Hematopoietic multipotent progenitor cell treated with erythropoietin and hydrocortisone succinate and interleukin-3 and kit ligand, for 8 days (in vitro differentiated cells): ENCODE measurements at places on chromosomes 7 and 10.
A peak's percentile ranks its signal among the peaks of the same experiment; 100 is the strongest.

GRCh38 chr7:44068054-44068453 is 2.7 kb upstream of the PGAM2 start:
- DNase-seq = no peak

DNA sequence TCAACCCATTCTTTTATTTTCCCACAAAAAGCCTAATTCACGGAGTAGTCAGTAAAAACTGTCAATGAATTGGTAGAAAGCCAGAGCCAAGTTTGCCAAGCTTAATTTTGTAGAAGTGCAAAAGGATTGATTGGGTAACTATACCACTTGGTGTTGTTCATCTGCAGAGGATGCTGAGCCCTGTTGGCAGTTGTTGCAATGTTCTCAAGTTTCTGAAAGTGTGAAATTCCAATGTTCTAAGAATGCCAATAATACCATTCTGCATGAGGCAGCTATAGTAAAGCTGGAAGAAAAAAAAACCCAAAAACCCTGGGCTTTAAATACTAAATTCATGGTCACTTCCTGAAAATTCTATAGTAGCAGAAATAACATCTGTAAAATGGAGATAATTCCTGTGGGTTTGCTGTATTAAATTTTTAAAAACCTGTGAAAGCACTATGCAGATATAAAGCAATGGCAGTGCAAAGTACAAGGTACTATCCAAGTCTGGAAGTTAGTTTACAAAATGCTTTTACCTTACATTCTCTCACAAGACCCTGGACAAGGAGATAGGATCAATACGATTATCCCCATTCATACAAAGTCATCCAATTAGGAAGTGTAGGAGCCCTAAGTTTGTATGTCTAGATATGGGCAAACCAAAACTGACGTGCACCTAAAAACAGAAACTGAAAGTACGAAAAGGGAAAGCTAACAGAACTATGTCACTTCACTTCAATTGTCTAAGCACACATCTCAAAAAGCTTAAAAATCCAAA is 6.0 kb upstream of the PON1 start:
- DNase-seq = peak; percentile 28

- DNase-seq = no peak
These were observed 58.1 kb downstream of the CTBP2 start for GRCh38 chr10:125102246-125102645.

GRCh38 chr7:607938-608337 is 88.3 kb upstream of the PDGFA start:
- no peak for DNase-seq

DNA sequence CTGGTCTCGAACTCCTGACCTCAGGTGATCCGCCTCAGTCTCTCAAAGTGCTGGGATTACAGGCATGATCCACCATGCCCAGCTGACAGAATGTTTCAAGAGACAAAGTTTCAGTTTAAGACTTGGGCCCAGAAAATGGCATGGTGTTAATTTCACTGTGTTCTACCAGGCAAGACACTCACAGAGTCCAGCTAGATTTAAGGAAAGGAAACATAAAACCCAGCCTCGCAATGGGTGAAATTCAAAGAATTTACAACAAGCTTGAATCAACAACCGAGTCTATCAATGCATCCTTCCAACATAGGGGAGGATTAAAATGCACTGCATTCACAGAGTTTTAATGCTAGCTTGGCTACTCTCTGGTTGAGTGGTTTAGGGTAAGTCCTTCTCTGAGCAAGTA is 764.0 kb downstream of the XPNPEP1 start:
- no peak for DNase-seq

GRCh38 chr10:6269953-6270867 is 67.5 kb downstream of the PFKFB3 start:
- DNase-seq = no peak

DNA sequence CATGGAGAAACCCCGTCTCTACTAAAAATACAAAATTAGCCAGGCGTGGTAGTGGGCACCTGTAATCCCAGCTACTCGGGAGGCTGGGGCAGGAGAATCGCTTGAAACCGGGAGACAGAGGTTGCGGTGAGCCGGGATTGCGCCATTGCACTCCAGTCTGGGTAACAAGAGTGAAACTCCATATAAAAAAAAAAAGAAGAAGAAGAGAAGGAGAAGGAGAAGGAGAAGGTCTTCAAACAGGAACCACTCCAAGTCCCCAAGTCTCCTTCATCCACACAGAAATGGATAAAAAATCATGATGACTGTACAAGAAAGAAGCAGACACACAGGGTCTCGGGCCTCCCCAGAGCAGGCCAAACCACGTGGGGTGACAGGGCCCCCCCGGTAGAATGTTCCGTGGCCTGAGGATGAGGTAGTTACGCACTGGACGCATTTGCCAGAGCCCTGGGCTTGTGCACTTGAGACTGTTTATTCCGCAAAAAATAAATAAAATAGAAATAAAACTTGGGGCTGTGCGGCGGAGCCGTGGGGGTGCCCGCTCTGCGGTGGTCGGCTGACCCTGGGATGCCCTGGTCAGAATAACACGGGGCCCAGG is 15.8 kb downstream of the VENTX start:
- DNase-seq = no peak

DNA sequence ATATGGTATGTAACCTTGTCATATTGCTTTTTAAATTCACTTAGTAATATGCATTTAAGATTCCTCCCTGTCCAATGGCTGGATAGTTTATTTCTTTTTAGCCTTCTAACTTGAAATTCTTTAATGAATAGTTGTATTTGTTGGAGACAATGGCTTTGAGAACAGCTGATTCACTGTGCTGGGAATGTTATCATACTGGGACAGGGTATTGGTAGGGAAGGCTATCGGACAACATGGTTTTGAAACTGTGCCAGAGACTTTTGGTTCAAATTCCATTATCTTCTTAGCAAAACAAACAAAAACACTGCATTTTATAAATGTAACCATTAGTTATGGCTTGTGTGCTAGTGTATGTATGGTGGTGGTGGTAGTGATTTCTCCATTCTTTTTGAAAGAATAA is 517.1 kb upstream of the ANKRD30A start:
- no peak for DNase-seq

GRCh38 chr10:132263866-132264265 is 43.9 kb downstream of the STK32C start:
- DNase-seq = no peak
